ENCODE measurements at places on chromosomes 2 and 18. TPM values are rescaled to one million over a fixed set of nuclear protein-coding genes. Genes with fewer than 3 reads are reported as not detected.

GRCh38 chr2:1504311-1504750 is 91.1 kb downstream of the TPO start:
- no peak for DNase-seq

DNA sequence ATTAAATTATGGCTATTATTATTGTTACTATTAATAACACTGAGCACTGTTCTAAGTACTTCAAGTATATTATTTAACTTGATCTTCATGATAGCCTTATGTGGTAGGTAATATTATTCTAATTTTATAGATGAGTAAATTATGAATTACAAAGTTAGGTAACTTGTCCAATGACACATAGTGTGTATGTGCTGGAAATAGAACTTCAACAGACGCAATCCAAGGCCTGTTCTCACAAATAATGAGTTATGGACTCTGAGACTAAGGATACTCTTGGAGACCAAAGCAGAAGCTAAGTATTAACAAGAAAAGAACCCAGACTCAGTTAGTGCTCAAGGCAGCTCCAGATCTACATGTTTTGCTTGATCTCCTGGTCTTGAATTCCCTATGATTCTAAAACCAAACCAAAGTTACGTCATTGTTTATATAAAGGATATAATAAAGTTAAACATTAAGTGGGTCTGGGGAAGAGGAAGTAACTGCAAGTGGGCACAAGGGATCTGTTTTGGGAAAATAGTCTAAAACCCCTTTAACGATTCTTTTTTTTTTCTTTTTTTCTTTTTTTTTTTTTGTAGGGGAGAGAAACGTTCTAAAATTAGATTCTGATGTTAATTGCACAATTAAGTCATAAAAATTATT is 211.3 kb downstream of the ERBB4 start:
- no peak for DNase-seq

Gene RAX
- not detected for total RNA-seq

- no peak for DNase-seq
Observed at GRCh38 chr2:189157456-189157855, 22.1 kb downstream of the COL5A2 start.

- DNase-seq: no peak
Observed at GRCh38 chr2:161115605-161116380, 44.4 kb upstream of the TANK start.

- DNase-seq: no peak
Observed at GRCh38 chr2:196160946-196161345, 10.4 kb downstream of the STK17B start.

- no peak for DNase-seq
Observed at GRCh38 chr2:1927896-1928568, 183.7 kb upstream of the PXDN start.

Gene PSMA8
- 0.81 TPM for total RNA-seq

Gene MBOAT2
- 7.7 TPM for total RNA-seq

DNA sequence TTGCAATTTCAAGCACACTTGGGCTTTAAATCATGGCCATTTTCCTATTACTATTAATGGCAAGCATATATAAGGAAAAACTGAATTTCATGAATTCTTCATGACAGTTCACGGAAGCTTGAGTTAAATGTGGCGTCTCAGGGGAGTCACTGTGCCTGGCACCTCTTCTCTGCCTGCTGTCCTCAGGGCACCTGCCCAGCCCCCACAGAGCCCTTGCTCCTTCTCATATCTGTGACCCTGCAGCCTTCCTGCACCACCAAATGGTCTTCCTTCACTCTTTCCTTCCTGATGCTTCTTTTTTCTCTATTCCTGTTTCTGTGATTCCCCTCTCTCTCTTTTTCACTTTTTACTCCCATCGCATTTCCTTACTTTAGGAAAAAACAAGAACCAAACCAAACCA is 35.4 kb downstream of the LAMA3 start:
- no peak for DNase-seq

GRCh38 chr2:149313512-149313972 is 16.8 kb upstream of the LYPD6 start:
- no peak for DNase-seq

Gene RND3
- total RNA-seq: not detected

Gene SRD5A2
- not detected for total RNA-seq

- DNase-seq: no peak
Observed at GRCh38 chr2:134202371-134202770, 51.5 kb upstream of the MGAT5 start.

DNA sequence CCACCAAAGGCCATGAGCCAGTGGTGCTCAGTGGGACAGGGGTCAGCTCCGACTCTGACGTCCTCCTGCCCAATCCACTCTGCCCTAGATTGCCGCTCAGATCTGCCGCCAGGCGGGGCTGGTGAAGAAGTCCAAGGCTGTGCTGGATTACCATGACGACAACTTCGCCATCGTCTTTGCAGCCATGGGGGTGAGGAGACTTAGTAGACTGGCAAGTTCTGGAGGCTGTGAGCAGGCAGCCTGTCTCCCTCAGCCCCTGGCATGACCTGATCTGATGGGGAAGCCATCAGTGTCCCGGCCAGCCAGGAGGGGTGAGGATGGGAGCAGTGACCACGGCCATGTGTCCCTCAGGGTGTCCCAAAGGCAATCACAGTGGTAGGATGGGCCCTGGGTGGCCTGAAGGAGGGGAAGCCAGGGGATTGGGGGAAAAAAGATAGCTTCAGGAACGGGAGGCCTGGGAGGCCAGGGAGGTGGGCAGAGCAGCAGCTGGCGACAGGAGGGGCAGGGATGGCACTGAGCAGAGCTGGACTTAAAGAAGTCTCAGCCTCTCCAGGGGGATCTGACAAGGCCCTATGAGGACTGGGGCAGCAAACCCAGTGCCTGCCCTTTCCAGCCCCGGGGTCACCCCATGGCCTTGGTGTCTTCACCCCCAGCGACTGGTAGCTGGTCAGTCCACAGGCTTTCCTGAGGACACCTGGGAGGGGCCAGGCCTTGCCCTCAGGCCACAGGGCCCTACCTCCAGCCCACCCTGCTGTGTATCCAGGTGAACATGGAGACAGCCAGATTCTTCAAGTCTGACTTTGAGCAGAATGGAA is 17.4 kb upstream of the ANKRD53 start:
- DNase-seq: no peak

DNA sequence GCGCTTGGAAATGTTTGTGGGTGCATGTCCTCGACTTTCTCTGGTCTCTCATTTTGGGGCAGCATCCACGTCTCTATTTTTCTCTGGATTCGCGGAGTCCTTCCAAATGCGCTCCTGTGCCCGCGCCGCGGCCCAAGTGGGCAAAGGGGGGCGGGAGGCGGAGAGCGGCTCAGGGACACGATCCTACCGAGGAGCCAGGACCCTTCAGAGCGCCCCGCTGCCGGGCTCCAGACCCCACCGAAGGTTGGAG is 990 bp downstream of the EPAS1 start:
- no peak for DNase-seq

GRCh38 chr18:61676773-61677434 is 215.9 kb downstream of the RNF152 start:
- no peak for DNase-seq

DNA sequence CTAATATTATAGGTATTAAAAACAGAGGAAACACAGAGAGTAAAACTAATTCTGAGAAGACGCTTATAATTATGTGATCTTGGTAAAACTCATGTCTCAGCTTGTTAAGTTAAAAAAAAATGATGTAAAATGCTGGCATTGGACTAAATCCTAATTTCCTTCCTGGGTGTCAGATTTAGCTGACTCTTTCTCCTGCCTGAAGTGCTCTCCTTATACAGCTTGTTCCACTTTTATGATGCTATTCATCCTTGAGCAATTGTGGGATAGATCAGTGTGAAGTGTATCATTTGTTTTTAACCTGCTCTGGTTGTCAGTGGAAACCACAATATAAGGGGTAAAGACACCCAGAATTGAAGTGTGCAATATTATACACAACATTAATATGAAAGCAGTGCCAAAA is 84.9 kb downstream of the EFEMP1 start:
- DNase-seq: no peak

DNA sequence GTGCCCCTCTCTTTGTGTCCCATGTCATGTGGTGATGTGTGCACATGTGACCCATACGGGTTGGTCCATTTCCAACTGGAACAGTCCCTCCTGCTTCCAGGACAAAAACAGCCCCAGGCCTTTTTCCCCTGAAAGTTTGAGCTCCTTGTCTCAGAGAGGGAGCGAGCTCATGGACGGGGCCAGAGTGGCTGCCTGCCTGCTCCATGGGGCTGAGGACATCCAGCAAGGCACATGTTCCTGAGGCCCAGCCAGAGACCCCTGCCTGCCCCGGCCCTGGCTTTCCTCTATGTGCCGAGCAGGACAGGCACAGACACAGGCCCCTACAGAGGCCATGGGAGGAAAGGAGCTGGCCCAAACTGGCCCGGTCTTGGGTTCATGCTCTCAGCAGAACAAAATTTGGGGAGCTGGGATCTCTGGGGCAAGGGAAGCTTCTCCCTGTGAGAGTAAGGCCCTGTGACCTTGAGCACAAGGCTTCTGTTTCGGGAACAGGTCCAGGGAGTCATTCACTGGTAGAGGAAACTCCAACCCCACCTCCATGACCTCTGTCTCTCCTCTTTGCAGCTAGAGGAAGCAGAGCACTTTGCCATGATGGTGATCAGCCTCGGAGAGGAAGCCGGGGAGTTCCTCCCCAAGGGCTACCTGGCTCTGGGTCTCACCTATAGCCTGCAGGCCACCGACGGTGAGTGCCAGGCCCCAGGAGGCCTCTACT is 105.8 kb upstream of the MCFD2 start:
- DNase-seq: no peak

Gene FIGN
- total RNA-seq: not detected

Data from activated T-cell treated with anti-CD3 and anti-CD28 coated beads, Interleukin-2, amount 50 U/mL, for 72 hours (primary cell).